ENCODE measurements at places on chromosomes 3 and 15.
A peak's percentile ranks its signal among the peaks of the same experiment; 100 is the strongest.

- DNase-seq, result no peak
Observed at GRCh38 chr3:127368186-127369032, 80.6 kb upstream of the PRR20G start.

- DNase-seq, result peak; percentile 27
Observed at GRCh38 chr3:17645074-17645698, 97.2 kb downstream of the TBC1D5 start.

- no peak for DNase-seq
Observed at GRCh38 chr3:4418156-4418555, 48.9 kb downstream of the SUMF1 start.

- no peak for DNase-seq
Observed at GRCh38 chr3:160392798-160393197, 6.2 kb downstream of the IFT80 start.

- no peak for DNase-seq
Observed at GRCh38 chr3:12158387-12159226, at the start of gene TIMP4. Gene TIMP4, minus strand, starts transcription at chr3:12158912. Its CDS starts 72 bp downstream, at chr3:12158840.

GRCh38 chr3:155462672-155463071 is 169.2 kb upstream of the STRIT1 start:
- DNase-seq, result no peak

- DNase-seq, result no peak
Observed at GRCh38 chr15:38281031-38281430, 28.4 kb downstream of the SPRED1 start.

GRCh38 chr3:72896996-72897757 is 9.3 kb downstream of the GXYLT2 start:
- peak; percentile 49 for DNase-seq

DNA sequence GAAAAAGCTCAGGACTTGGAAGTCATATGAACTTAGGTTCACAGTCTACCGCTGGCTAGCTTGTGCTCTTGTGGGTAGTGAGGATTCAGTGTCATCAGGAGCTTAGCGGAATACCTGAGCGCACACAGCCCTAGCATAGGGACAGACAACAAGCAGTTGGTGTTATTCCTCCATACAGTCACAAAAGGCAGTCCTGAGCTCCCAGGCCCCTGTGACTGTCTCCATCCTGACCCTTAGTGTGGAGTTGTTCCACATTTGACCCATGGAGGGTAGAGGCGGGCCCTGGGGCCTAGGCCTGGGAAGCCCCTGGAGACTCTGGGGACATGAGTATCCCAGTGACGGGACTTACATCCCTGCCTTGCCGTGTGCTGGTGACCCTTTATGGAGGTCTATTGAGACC is 131.5 kb upstream of the PLXNA1 start:
- no peak for DNase-seq

- DNase-seq, result no peak
Observed at GRCh38 chr3:16824081-16824696, 60.6 kb upstream of the PLCL2 start.

DNA sequence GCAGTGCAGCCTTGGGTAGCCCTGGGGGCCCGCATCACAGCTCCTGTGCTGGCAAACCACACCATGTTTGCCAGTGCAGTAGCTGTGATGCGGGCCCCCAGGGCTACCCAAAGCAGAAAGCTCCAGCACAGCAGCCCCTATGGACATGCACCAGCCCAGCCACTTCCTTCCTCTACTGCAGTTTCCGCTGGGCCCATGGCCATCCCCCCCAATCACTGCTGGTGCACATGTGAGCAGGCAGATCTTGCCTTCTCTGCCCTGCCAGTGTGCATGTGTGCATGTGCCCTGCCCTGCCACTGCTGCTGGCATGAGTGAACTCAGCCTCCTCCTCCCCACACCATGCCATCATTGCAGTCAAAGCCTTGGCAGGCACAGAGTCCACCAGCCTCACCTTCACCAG is 20.1 kb upstream of the MINAR1 start:
- no peak for DNase-seq

DNA sequence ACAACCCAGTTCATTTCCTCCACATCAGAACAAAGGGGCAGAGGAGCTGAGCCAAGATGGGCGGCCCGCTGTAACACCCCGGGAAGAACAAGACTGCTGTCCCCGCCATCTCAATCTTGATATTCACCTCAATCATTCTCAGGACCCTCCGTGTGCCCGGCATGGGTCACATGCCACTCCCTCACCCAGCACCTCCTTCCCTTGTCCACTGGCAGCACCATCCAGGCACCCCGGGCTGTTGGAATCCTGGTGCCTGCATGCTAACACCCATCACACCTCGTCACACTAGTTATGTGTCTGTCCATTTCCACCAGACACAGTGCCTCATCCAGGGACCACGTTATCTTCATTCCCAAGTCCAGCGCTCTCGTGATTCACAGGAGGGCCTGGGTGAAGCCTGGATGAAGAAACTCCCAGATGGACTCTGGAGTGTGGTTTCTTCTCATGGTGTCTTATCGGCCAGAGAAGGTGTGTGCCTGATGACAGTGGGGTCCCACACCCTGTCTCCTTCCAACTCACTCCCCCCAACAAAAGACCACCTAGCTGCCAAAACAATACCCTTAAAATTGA is 16.7 kb downstream of the MEGF11 start:
- DNase-seq, result no peak

DNA sequence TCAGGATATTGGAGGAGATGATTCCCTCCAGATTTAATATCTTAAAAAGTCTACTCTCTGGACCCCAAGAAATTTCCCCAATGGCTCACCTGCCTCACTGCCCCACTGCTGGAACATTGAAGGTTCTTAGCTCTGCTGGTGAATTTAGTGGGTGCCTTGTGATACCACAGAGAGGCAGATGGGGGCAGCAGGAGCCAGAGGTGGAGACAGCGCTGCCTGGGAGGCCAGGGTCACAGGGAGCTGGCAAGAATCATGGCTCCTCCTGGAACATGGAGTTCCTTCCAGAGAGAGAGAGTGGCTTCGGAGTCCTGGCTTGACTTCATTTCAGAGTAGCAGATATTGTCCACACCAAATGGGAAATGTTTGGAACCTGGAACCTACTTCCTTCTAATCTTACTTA is 263.5 kb upstream of the CFAP20DC start:
- DNase-seq, result peak; percentile 50

GRCh38 chr3:45976191-45977091 is 19.2 kb downstream of the FYCO1 start:
- DNase-seq, result no peak

- DNase-seq, result peak; percentile 69
Observed at GRCh38 chr15:101499863-101500713, 10.6 kb upstream of the PCSK6 start.
